ENCODE measurements at places on chromosomes 12 and 14.
A peak's percentile ranks its signal among the peaks of the same experiment; 100 is the strongest.

DNA sequence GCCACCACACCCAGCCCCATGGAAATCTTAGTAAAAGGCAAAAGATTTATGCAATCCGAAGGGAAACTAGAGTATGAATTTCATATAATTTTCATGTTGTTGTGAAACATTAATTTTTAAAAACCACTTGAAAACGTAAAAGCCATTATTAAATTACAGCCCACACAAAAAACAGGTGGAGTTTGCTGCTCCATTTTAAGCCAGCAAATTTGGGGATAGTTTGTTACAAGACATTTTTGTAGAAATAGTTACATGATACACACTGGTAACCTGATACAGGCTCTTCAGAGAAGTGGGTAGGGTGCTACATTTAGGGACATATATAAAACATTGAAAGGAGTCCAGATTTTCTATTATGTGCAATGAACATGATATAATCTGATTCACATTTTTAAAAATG is 17.6 kb downstream of the GNPTAB start:
- DNase-seq = no peak

- DNase-seq = no peak
Observed at GRCh38 chr12:10276774-10277173, 30.9 kb upstream of the KLRD1 start.

- DNase-seq = no peak
Observed at GRCh38 chr14:36844443-36845195, 183.0 kb downstream of the PAX9 start.

GRCh38 chr12:29343022-29343799 is 37.8 kb downstream of the ERGIC2 start:
- no peak for DNase-seq

DNA sequence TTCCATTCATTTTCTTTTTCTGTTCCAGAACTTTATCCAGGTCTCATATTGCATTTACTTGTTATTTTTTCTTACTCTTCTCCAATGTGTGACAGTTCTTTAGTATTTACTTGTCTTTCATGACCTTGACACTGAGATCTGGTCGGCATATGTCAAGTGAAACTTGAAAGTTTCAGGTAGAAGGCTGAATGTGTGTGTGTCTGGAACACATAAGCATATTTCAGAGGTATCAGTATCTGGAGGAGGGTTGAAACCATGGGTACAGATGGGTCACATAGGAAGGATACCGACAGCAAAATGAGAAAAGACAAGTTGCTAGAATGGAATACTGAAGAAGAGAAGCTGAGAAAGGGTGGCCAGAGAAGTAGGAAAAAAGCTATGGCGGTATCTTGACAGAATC is 22.5 kb upstream of the PTGDR start:
- DNase-seq = no peak

GRCh38 chr14:63752449-63753169 is 24.7 kb upstream of the SGPP1 start:
- no peak for DNase-seq

DNA sequence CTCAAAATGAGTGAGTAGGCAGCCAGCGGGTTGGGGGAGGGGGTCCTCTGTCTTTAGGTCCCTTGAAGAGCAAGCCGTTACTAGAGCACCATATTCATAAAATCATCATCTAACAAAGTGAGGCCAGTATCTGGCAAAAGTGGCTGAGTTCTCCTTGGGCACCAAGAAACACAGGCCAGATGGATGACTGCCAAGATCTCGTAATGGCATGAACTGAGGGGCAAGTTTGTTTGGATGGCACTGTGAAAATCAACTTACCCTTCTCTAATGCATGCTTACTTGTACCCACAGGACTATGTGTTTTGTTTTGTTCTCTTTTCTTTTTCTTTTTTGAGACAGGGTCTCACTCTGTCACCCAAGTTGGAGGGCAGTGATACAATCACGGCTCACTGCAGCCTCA is 41.6 kb downstream of the GNPTAB start:
- DNase-seq = no peak

- DNase-seq = no peak
Observed at GRCh38 chr12:48219631-48220030, 16.5 kb upstream of the OR10AD1 start.

DNA sequence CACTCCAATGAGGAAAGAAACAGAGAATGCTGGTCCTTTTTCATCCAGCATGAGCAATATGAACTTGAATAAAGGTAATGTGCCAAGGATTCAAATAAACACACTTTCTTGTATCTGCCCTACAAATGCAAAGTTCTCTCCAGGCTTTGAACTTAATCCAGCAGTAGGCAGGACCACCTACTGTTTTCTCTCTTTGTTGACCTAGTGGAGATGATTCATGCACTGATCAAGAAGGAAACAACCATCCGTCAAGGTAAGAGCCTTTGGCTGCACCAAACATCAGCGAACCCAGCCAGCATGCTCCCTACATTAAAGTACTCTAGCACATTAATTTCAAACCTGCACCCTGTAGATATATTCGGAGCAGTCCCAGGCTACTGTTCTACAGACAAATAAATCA is 489.3 kb downstream of the GALC start:
- DNase-seq = no peak

- DNase-seq = no peak
Observed at GRCh38 chr12:32043928-32044549, 62.6 kb upstream of the BICD1 start.

DNA sequence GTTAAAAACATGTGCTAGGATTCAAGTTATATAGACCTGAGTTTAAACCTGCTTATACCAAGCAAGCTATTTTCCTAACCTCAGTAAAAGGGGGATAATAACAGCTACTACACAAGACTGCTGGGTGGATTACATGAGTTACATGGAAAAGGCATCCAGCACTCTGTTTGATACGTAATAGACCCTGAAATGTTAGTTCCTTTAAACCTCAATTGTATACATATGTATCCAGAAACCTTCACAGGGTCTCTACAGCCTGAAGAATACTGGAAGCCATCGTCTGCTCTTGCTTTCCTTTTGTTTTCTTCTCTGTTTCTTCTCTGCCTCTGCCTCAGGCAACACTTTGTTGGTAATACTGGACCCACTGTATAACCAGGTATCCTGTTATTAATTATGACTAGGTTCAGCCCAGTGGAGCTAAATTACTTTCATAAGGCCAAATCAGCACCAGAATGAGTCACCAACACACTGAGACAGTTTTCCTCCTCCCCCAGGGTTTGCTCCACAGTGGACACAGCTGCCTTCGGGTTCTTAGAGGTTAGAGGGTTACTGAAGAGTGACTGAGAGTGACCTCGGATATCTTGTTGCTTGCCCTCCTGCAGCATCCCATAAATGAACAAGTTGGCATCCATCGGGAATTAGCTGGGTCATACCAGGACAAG is 127.1 kb downstream of the CAPZA3 start:
- DNase-seq = no peak

- DNase-seq = no peak
Observed at GRCh38 chr12:13379531-13380188, 183.1 kb downstream of the EMP1 start.

- DNase-seq = no peak
Observed at GRCh38 chr14:61868846-61869245, 106.6 kb downstream of the SNAPC1 start.

DNA sequence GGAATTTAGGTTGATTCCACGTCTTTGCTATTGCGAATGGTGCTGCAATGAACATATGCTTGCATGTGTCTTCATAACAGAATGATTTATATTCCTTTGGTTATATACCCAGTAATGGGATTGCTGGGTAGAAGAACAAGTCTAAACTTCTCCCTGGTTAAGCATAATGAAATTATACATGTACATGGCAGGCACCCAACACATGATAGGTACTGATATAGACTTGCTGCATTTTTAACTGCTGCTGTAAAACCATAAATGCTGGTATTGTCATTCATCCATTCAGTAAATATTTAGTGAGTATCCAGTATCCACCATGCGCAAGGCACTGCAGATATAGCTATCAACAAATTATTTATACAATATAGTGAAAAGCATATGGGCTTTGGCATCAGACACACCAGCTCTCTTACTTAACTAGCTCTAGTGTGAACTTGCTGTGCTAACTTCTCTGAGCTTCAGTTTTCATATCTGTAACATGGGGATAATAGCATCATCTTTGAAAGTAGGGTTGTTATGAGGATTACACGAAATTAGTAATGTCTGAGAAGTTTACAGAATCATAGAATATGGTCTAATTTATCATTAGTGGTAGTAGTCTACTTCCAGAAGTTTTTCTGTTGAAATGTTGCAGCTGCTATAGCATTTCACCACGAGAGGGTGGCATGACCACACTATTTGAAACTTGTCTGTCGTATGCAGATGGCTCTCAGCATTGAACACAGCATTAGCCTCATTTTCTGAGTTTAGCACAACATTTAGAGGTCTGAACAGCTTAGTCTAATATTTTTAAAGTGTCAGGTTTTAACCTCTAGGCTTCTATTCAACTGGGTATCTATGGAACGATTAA is 32.0 kb upstream of the SEL1L start:
- DNase-seq = no peak

GRCh38 chr12:22533155-22533554 is 11.2 kb downstream of the C2CD5 start:
- no peak for DNase-seq

- DNase-seq = no peak
Observed at GRCh38 chr12:108886873-108887629, 7.2 kb downstream of the DAO start.

GRCh38 chr12:56234746-56235436 is 5.0 kb downstream of the SLC39A5 start:
- no peak for DNase-seq

DNA sequence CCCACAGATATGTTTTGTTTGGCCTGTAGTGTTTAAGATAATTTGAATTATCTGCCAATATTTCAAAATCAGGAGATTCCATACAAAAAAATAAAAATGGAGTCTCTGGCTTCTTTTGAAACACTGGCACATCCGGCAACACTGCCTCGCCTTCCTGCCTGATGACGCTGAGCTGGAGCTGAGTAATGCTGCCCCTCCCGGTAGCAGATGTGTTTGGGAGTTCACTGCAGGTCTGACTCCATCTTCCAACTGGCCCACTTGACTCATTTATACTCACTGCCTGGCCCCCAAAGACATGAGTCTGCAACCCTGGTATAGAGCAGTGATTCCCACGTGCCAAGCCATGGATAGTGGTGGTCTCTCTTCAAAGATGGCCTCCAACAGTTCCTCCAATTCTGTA is 7.4 kb downstream of the CIT start:
- no peak for DNase-seq

GRCh38 chr14:70890826-70891659 is 16.2 kb upstream of the PCNX1 start:
- DNase-seq = no peak

DNA sequence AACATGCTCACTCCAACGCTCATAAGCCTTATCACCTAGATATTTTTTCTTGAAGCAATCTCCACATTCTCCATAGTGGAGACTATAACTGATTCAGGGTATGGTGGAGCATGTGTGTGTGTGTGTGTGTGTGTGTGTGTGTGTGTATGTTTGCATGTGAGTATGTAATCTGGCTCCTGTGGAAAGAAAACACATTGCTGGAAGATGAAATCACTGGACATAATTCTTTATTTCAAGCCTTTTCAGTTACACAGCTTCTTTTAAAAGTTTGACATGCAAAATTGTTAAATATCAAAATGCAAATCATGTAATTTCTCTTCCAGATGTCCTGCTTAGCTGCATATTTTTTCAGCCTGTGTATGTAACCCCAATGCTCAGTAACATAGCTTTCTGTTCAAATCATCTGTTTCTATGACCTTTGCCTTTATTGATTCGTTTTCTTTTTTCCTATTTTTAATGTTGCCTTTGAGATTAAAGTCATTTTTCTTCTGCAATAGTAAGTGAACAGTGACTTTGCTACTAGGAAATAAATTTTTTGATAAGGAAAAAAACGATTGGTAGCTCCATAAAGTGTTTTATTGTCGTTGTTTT is 80.5 kb upstream of the BTG1 start:
- no peak for DNase-seq

- peak; percentile 71 for DNase-seq
Observed at GRCh38 chr14:101849125-101849524, 87.6 kb downstream of the PPP2R5C start.

DNA sequence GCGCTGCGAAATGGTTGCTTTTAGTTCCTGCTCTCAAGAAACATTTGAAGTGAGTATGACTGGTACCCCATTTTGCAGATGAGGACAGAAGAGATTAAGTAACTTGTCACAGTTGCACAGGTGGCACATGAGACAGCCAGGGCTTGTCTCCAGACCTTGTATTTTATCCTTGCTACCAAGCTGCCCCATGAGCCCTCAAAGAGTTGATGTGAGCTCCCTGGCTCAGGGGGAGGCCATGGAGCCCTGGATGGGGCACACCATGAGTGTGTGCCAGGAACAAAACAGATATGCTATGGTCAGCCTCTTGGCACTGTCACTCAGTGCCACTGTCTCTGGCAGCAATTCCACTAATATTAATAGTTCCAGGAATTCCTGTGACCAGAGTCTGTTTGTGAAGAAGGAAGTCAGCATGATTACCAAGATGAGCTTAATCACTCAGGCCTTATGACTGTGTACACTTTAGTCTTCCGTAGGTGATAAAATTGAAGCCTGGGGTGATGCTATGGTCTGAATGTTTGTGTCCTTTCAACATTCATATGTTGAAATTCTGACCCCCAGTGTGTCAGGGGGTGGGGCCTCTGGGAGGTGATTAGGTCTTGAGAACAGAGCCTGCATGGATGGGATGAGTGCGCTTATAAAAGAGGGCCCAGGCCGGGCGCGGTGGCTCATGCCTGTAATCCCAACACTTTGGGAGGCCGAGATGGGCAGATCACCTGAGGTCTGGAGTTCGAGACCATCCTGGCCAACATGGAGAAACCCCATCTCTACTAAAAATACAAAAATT is 806.8 kb downstream of the AACS start:
- DNase-seq = no peak

- DNase-seq = no peak
Observed at GRCh38 chr14:24241829-24242443, 487 bp downstream of the TINF2 start.

- DNase-seq = peak; percentile 70
Observed at GRCh38 chr14:74402401-74403251, 23.4 kb downstream of the SYNDIG1L start.
